RPMI7951 (cell line): ENCODE measurements at places on chromosomes 7 and 10.

GRCh38 chr7:47446871-47447466 lies 134.9 kb downstream of the TNS3 start:
- peak; percentile 82 for DNase-seq

DNA sequence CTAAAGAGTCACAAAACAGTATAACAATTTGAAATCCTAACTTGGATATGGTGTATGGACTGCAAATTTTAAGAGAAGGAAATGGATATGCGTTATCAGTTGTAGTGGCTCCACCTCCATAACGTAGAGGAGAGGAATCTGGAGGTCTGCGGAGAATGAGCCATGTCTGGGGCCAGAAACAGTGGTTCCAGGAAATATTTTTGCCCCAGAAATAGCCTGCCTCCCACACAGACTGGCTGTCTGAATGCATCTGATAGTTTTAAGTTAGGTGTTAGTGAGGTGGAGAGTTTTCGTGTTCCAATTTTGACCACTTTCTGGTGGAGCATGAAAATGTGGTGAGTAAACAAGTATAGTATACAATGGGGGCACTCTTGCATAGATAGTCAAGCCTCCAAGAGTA lies 1.6 kb downstream of the PHTF2 start:
- DNase-seq, result peak; percentile 38

- no peak for DNase-seq
These were observed 38.4 kb downstream of the SLK start for GRCh38 chr10:104005172-104005863.

DNA sequence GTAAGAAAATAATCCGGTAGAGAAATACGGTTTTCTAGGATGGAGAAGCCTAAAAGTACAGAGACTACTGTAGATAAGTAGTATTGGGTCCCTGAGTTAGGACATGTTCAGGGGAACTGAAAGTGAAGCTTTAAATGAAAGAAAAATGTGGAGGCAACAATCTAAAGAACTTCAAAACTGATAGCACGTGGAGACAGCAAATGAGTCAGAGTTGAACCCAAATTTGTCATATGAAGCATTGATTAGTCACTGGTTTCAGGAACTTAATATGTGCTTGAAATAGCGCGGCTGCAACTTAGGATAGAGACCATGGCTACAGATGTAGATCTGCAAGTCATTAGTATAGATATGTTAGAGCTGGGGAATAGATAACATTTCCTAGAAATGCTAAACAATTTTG lies 1138.6 kb upstream of the SORCS1 start:
- peak; percentile 70 for DNase-seq

DNA sequence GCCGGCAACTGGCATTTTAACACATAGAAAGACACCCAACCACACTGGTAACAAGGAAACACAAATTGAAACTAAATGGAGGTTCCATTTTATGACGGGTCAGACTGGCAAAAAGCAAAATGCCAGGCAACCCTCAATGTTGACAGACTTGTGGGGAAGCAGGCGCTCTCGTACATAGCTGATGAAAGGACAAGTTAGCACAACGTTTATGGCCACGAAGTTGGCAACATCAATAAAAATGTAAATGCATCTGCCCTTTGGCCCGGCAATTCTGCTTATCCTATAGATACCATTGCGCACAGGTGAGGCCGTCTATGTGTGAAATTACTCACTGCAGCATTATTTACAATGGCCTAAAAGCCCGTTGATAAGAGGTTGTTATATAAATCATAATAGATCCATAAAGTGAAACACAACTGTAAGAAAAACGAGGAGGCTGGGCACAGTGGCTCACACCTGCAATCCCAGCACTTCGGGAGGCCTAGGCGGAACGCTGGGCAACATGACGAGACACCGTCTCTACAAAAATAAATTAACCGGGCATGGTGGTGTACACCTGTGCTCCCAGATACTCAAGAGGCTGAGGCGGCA lies 39.8 kb downstream of the FOXL3 start:
- DNase-seq, result no peak

DNA sequence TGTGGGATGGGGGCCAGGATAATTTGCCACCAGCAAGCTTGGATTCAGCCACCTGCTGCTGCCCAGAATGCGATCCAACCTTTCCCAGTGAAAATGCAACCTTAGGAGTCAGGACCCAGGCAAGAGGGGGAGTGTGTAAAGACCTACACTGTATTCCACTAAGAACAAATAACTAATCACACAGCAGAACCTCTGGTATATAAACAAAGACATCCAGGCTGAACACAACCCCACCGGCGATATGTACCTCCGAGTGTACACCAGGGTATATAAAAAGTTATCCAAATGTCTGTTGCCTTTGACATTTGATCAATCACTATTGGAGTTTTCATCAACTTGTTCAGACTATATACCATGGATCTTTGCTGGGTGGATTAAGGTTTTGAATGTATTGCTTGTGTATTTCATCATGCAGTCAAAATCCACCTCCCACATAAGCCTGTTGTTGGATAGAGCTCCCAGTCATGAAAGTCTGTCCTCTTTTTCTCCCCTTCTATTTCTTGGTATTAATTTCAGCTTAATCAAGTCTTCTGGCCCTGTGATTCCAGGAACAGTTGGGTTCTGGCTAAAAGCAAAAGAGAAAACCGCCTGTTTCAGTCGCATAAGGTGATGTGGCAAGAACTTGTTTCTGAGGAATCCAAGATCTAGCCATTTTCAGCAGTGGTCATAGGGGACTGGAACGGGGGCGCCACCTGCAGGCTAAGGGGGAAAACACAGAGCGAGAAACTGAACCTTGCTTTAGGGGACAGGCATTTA lies 290.7 kb downstream of the CCDC3 start:
- peak; percentile 63 for DNase-seq

GRCh38 chr10:102112210-102112817 lies 7.9 kb downstream of the LDB1 start:
- DNase-seq, result no peak

GRCh38 chr10:109998513-109998912 lies 9.3 kb upstream of the ADD3 start:
- DNase-seq, result no peak

GRCh38 chr7:7330997-7331396 lies 148.7 kb downstream of the C1GALT1 start:
- DNase-seq, result peak; percentile 26

DNA sequence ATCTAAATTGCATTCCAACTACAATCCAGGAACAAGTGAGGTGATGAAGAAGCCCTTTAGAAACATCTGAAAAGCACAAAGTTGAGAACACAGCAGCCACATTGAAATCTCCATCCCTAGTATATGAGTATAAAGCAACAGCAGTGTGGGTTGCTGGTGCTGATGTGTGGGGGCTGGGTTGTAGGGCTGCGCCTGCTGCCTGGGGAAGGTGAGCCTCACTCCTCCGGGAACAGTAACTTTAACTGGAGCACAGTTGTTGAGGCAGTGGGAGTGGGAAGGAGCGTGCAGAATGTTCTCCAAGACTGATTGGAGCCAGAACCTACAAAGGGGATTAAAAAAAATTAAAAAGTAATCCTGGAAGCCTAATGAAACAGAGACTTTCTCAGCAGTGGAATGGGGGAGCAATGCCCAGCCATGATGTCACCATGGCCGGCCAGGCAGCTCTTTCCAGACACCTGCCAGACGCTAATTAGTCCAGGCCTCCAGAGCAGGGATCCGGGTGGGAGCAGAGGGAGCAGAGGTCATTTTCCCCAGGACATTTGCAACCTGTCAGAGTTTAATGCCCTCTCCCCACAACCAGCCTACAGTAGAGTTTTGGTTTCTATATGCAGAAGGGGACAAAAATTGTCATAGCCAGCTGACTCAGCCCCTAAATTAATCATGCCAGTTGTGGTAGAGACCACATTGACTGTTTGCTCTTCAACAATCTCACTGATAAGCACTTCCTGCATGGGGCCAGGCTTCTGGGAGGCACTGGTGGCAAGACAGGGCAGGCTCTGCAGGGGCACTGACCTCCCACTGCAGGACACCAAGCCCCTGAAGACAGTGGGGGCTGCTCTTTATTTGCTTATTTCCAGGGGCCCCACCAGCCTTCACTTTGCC lies 133.0 kb upstream of the ZNF32 start:
- DNase-seq, result peak; percentile 80

GRCh38 chr10:49220679-49221078 lies 32.5 kb upstream of the TMEM273 start:
- no peak for DNase-seq

DNA sequence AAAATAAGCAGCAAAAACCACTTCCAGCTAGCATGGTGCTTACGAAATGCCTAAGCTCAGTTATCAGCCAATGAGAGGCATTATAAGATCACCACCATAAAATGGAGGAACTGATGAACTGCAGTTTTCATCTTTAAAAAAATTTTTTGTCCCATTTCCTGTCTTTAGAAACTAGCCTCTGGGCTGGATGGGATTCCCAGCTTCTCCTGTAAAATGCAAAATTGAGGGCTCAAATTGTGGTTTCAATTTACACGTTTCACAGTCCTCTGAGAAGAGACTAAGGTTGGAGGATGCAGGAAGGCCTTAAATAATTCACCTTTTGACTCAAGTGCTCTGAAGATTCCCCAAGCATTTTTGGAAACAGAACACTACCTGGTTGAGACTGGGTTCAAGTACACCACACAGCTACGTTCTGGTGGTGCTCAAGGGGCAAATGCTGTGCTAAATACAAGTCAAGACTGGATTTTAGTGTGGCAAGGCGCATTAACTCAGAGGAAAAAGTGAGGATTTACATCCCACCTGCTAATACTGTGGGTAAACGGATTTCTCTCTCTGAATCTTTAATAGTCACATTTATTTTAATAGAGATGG lies 951 bp downstream of the ZNF25 start:
- DNase-seq, result peak; percentile 24

- no peak for DNase-seq
These were observed 408.1 kb downstream of the AUTS2 start for GRCh38 chr7:70006261-70006920.

GRCh38 chr10:3955493-3955892 lies 170.5 kb upstream of the KLF6 start:
- DNase-seq, result no peak

- peak; percentile 40 for DNase-seq
These were observed 66.8 kb downstream of the CCDC6 start for GRCh38 chr10:59839576-59839975.

GRCh38 chr7:70761711-70762328 lies 370.1 kb upstream of the GALNT17 start:
- DNase-seq, result no peak

DNA sequence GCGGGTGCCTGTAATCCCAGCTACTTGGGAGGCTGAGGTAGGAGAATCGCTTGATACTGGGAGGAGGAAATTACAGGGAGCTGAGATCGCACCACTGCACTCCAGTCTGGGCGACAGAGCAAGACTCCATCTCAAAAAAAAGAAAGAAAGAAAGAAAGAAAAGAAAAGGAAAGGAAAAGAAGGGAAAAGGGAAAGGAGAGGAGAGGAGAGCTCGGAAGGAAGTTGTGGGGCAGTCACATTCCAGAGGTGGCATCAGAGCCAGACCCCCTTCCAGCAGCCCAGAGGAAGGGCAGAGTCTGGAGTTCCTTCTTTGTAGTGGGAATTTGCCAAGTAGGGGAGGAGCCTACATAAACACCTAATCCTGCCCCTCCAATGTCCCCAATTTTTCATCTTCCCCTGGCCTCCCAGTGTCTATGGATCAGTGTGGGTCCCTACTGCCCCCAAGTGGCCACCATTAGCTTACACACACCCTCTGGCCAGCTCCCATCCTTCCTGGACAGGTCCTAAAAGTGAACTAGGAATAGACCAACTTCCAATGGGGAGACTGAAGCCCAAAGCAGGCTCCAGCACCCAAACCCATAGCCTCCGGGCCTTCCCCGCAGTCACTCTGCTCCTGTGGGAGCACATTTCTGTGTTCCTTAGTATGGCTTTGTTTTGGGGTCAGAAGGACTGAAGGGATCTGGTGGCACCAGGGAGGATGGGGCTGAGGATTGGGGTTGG lies 39.6 kb upstream of the HSPB1 start:
- DNase-seq, result peak; percentile 65

DNA sequence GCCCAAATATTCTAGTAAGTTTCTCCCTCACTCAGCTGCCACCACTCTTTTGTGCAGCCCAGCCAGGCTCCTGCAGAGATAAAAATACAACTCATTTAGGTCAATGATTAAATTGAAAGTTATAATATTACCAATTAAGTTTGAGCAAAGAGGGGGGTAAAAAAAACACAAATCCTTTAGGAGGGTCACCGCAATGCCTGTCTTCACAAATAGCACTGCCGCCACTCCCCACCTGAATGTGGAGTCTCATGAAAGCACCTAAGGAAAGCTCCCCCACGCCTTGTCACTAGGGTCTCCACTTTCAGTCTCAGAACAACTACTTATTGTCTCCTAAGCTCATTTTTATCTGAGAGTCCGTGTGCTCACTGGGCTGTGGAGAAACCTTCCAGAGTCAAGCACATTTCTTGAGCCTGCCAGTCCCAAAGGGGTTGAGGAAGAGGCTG lies 148.7 kb downstream of the FGFR2 start:
- no peak for DNase-seq

DNA sequence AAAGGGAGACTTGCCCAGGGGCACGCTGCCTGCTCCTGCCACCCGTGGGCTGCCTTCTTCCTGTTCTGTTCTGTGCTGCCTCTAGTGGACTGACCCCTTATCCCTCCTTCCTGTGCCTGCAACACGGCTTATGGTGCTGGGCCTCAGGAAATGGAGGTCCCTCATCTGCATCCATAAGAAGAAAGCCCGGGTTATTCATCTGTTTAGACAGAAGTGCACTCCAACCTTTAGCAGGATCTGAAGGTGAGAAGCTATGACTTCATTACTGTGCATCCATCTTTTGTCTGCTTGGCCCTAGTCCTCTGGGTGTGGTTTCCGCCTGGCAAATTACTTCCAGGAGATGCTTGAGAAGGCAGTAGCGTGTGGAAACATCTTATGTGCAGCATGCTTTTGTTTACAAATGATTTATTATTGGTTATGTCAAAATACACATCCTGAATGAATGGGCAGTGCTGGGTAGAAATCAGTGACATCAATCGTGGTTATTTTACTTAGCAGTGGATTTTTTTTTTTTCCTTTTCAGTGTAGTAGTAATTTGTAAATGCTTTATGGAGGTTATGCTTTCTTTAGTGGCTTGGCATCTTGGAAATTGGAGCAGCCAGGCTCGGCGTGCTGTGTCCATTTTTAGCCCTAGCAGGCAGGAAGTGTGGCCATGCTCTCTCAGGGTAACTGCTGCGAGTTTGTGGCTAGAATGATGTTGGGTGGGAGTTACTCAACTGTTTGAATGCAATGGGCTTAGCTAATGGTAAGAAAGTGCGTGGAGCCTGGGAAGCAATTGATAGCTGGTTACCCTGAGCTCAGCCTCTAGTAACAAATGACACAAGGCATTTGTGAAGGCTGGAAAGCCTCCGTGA lies 12.7 kb downstream of the PTPRE start:
- DNase-seq, result peak; percentile 88

- DNase-seq, result peak; percentile 81
These were observed 61.6 kb downstream of the MICALL2 start for GRCh38 chr7:1397491-1398327.

DNA sequence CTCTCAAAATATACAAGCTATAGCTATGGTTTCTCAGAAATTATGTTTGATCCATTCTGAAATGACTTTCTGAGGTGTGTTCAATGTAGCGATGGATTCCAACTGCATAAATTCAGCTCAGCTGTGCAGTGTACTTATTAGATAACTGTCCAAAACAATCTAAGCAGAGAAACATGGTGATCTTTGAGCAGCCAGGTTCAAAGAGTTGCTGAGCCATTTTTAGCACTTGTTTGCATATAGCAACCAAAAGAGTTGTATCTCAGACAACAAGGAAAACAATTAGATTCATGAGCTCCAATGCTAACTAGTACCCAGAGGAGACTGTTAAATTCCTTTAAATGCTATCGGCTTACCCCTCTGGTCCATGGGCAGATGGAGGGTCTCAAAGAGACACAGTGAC lies 15.9 kb upstream of the KCNIP2 start:
- no peak for DNase-seq
